ENCODE measurements at places on chromosomes 5 and 9.

- no peak for DNase-seq
Measured at GRCh38 chr9:72946821-72947220, 6.0 kb downstream of the ALDH1A1 start.

- DNase-seq, result no peak
Measured at GRCh38 chr9:128205296-128205944, 2.2 kb downstream of the DNM1 start.

DNA sequence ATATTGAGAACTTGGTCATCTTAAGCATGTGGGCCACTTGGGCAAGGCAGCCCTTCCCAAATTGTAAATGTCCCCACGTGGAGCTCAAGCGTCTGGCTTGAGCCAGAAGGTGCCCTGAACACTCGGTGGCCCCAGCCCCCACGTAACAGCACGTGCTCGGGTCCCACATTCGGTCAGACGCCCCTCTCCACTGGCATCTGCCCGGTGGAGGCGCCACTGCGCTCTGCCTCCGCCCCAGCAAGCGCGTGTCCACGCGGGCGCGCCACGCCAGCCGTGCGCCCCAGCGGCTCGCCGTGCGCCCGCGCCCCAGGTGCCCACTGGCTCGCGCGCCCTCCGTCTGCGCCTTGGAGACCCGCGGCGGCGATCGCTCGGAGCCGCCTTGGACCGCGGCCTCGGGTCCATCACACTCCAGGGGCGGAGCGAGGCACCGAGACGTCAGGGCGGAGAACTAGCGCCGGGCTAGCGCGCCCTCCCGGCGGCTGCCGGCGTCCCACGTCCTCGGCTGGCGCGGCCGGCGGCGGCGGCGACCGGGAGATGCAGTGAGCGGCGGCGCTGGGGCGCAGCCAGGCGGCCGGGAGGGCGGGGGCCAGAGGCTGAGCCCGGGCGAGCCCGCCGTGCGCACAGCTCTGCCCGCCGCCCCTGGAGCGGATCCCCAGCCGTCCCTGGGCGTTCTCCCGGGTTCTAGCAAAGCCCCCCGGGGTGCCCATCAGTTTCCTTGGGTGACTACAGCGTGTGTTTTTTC lies at the start of gene PALM2AKAP2:
PALM2AKAP2 (plus strand) TSS at position 488 of the 742 bp plus-strand sequence. CDS start 291 bp downstream, outside the sequence.
- peak; percentile 82 for DNase-seq

- no peak for DNase-seq
Measured at GRCh38 chr5:167593329-167594060, 698.0 kb upstream of the WWC1 start.

DNA sequence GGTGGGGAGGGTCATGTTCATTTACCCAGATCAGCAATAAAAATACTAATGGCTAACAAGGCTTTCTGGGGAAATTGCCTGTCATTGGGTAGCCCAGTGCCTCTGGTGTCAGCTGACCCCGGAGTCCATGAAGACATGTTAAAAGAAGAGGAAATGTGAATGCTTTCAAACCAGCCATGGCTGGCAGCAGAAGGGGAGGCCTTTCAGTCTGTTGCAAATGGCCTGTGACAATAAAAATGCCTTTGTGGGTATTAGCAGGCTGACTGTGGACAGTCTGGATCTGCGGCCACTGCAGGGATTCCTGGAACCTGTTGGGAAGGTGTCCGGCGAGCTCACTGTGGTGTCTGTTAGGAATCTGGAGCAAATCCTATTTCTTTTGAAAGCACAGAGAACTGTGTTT lies 7.5 kb downstream of the ABL1 start:
- no peak for DNase-seq

GRCh38 chr5:154795235-154795596 lies 40.0 kb downstream of the LARP1 start:
- no peak for DNase-seq

DNA sequence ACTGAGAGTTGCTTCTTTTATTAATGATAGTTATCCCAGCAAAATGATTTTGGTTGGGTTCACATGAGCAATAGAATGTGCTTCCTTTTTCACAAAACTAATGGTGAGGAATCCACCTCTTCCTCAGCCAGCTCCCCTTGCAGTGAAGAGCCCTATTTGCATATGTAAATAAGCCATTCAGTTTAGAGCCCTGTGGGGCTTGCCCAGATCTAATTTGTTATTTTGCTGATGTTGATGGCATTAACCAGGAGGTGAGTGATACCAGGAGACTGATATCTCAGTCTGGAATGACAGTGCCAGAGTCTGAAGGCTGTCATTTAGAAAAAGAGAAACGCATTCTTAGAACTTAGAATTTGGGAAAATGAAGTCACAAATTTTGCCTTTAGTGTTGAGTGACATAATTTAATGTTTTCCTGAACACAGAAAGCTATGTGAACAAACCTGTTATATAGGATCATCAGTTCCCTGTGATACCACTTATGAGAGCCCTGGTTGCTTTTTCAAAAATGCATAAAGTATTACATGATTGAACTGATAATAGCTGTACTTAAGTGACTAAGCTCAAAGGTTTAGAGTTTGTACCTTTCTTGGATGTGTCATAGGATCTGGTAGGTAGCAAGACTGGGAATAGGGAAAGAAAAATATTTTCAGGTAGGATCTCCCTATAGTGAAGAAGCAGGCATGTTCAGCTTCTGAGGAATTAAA lies 271.6 kb downstream of the MAST4 start:
- DNase-seq, result no peak

- no peak for DNase-seq
Measured at GRCh38 chr5:8923526-8923925, 622.3 kb downstream of the SEMA5A start.

- DNase-seq, result no peak
Measured at GRCh38 chr5:14266171-14266570, 123.0 kb downstream of the TRIO start.

GRCh38 chr5:6914347-6914746 lies 201.1 kb downstream of the TENT4A start:
- DNase-seq, result no peak

DNA sequence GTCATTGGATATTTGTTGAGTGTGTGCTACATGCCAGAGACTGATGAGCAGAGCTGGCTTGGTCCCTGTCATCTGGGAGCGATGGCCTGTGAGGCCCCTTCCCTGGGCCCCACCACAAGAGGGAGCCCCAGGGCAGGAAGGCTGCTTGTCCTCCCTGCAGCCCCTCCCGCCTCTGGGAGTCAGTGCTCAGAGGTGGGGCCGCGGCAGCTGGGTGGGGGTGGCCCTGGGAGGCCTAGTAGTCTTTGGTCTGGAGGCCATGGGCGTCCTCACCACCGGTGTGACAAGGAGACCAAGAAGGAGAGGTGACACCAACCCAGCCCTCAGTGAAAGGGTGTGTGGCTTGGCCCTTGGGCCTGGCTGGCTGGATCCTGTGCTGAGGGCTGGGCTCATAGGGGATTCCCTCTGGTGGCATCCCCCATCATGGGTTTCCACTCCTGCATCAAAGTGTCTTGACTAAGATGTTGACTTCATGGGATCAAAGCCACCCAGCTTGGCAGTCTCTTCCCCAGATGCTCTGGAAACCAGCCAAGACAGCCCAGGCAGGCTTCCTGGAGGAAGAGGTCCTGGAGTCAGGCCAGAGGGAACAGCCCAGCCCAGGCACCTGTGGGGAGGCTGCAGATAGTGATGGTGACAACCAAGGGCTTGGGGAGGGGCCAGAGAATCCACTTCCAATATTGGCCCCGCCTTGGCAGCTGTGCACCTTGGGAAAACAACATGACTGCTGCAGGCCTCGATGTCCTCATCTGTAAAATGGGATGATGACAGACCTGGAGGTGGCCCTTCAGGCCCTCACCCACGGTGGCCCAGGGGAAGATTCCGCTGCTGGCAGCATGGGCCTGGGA lies 166.7 kb downstream of the GAPVD1 start:
- DNase-seq, result no peak

- DNase-seq, result peak; percentile 64
Measured at GRCh38 chr5:66987949-66988838, 208.4 kb downstream of the CD180 start.

DNA sequence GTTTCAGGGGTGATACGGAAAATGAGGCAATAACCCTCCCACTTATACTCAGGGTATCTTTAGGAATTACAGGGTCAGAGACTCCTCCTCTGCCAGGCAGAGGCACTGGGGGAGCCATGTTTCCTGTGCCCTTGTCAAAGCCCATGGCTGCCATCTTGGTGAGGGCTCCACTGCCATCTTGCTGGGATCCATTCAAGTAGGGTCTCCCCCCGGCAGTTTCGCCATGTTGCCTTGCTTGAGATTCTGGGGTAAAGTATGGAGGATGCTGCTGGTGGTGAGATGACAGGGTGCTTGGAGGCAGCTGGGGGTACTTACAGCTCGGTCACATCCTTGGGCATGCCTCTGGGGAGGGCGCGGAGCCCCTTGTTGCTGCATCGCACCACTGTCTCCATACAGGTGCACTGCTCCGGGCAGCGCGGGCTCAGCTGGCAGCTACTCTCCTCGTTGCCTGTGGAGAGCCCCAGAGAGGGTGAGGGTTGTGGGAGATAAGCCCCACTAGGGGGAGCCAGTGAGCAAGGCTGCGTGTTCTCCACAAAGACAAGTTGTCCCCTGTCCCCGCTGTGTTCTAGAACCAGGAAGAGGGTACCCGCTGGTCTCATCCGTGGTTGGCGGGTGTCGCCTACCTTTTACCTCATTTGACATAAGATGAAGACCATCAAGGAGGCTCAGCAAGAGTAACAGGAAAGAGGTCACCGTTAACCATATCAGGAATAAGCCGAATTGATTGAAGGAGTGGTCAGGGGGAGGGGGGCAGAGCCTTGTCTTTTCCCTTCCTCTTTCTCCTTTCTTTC lies 169.0 kb upstream of the PANK3 start:
- peak; percentile 30 for DNase-seq

- DNase-seq, result no peak
Measured at GRCh38 chr5:6674421-6674820, 38.8 kb upstream of the TENT4A start.

- peak; percentile 90 for DNase-seq
Measured at GRCh38 chr9:34463098-34463900, 4.7 kb downstream of the DNAI1 start.

GRCh38 chr5:1130218-1130946 lies 18.5 kb upstream of the SLC12A7 start:
- DNase-seq, result peak; percentile 24

DNA sequence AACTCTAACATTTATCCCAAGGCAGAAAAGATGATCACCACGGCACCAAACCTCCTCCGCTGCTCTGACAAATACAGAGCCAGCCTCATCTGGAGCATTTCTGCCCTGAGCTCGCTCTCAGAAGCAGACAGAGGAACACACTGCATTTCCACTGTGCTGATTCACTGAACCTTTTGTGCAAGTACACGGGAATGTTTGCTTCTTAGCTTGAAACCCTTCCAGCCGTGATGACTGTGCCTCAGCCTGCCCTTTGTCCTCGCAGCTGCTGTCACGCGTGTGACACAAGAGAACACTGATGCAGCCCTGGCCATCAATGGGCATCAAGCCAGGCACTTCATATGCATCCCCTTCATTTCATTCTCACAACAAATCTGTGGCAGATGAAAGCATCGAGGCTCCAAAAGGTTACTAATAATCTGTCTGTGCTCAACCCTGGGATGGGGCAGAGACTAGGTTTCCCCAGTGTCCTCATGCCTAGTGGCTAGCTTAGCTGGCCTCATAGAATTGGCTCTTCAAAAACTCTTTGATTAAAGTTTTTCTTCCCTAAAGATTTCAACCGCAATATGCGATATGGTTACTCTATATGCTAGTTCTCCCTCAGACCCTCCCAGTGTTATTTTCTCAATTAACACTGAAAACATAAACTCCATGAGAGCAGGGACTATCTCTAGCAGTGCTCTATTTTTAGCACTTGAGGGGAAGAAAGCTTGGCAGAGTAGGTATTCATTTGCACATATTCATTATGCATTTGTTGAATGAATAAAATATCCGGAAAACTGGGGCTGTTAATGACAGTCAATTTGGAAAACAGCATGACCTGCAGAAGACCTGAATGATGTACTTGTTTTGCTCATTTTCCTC lies 7.3 kb downstream of the CDC14B start:
- peak; percentile 55 for DNase-seq

GRCh38 chr5:53556001-53556400 lies 4.4 kb upstream of the NDUFS4 start:
- DNase-seq, result no peak

DNA sequence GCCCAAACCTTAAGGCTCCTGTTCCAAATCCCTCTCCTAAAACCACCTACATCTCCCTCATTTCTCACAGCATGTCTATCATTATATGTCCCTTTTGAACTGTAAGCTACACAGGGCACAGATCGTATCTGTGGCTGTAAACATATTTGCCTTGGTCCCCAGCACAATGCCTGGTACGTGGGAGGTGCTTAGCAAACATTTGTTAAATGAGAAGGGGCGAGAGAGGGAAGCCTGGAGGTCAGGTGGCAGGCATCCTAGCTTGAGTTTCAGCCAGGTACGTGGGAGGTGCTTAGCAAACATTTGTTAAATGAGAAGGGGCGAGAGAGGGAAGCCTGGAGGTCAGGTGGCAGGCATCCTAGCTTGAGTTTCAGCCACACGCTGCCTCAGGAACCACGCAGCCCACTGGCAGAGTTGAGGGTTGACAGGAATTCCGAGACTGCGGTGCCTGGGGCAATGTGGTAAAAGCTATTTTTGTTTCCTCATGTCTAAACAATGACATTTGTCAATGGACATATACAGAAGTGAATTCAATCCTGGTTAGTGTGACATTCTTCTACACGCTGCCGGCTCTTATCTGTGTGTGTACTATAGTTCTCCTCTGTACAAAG lies 113.6 kb downstream of the EFNA5 start:
- peak; percentile 86 for DNase-seq

GRCh38 chr5:42874621-42875198 lies 63.0 kb upstream of the SELENOP start:
- no peak for DNase-seq

- peak; percentile 86 for DNase-seq
Measured at GRCh38 chr5:132419502-132420468, 50.3 kb downstream of the SLC22A5 start.

GRCh38 chr5:45355189-45355992 lies 340.8 kb downstream of the HCN1 start:
- peak; percentile 4 for DNase-seq

DNA sequence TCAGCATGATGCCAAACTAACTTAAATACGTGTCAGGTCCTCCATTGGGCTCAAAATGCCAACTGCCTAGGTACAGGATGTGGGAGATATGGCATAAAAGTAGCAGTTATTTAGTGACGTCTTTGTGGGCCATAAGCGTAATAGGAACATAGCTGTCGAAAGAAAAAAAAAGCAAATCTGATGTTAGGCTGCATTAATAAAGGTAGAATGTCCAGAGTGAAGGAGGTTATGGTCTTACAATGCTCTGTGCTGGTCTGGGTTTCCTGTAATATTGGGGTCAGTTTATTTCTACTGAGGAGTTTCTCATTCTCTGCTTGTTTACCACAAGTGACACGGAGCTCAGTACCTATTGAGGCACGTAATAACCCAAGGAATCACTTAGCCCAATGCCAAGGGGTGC lies 33.4 kb upstream of the SYNPO start:
- DNase-seq, result no peak
